ENCODE measurements at places on chromosomes 7 and 10.
A peak's percentile ranks its signal among the peaks of the same experiment; 100 is the strongest.

GRCh38 chr7:83153419-83153818, 9.3 kb downstream of the PCLO start:
- no peak for DNase-seq

GRCh38 chr7:33845991-33846509, 59.3 kb upstream of the BMPER start:
- no peak for DNase-seq

DNA sequence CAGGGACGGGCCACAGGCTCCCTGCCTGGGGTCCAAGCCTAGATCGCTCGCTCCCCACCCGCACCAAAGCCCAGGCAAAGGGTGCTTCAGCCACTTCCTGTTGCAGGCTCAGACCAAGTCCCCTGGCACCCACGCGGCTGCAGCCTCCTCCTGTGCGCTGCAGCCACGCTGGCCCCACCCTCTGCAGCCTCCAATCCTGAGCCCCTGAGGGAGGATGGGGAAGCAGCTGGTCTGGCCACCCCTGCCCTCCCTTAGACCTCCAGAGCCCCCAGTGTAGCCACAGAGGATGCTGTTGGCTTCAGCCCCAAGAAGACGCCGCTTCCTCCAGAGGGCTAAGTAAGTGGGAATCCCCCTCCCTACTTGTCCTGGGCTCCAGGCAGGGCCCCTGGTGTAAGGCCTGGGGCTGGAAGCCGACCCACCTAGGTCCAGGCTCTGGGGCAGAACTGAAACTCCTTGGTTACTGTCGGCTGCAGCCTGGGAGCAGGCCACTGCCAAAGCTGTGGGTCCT, 9.4 kb downstream of the LIMK1 start:
- no peak for DNase-seq

- DNase-seq, result no peak
Observed at GRCh38 chr7:43701500-43701854, 27.8 kb downstream of the COA1 start.

DNA sequence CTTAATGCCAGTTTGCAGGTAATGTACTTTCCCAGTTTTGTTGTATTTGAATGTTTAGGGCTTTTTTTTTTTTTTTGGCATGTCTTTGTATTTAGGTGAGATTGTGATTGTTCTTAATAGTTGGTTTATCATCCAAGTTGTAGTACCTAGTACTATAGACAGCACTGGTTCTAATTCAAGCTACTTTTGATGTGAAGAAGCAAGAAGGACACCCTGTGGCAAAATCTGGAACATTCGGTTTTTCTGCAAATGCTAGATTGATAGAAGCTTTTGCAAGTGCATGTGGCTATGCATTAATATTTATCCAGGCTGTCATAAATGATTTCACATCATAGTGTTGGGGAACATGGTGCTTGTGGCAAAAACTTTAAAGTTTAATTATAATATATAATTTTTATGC, 248.9 kb downstream of the FOXP2 start:
- DNase-seq, result no peak

GRCh38 chr7:1121886-1122831, 34.2 kb downstream of the GPER1 start:
- DNase-seq, result no peak

- no peak for DNase-seq
Observed at GRCh38 chr10:132939957-132940790, 2.2 kb downstream of the CFAP46 start.

DNA sequence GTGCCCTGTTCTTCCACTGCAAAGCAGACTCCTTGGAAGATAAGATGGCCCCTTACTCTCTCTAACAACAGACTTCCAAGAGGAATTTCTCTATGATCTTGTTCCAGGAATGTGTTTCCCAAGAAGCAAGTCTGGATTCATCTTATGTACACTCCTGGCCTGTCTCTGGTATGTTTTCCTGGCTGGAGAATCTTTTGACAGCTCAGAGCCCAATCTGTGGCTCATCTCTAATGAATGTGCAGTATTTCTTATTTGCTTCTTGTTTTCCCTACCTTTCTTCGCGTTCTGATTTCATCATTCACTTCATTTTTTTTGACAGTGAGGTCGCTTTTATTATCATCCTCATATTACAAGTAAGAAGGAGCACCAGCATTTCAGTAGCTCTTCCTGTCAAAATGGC, 53.0 kb upstream of the PITRM1 start:
- DNase-seq, result no peak

DNA sequence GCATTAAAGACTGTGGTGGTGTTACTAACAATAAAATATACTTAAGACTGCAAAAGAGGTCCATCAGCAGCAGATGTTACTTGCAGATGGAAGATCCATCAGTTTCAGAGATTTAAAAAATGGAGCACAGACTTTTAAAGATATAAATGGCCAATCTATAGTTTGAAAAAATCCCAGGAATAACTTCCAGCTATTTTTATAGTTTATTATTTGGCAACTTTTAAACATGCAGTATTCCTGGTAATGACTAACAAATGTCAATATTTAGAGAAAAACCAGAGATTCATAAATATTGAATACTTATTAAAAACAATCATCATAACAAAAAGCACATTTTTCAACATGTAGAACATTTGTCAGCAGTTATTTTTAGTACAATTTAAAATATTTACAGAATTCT, 30.7 kb downstream of the RTKN2 start:
- DNase-seq, result no peak

- no peak for DNase-seq
Observed at GRCh38 chr7:75045881-75046280, 27.7 kb downstream of the RCC1L start.

GRCh38 chr10:84336406-84337090, 8.2 kb downstream of the CCSER2 start:
- DNase-seq, result no peak

GRCh38 chr7:80249184-80249583, 114.6 kb downstream of the GNAI1 start:
- DNase-seq, result no peak

DNA sequence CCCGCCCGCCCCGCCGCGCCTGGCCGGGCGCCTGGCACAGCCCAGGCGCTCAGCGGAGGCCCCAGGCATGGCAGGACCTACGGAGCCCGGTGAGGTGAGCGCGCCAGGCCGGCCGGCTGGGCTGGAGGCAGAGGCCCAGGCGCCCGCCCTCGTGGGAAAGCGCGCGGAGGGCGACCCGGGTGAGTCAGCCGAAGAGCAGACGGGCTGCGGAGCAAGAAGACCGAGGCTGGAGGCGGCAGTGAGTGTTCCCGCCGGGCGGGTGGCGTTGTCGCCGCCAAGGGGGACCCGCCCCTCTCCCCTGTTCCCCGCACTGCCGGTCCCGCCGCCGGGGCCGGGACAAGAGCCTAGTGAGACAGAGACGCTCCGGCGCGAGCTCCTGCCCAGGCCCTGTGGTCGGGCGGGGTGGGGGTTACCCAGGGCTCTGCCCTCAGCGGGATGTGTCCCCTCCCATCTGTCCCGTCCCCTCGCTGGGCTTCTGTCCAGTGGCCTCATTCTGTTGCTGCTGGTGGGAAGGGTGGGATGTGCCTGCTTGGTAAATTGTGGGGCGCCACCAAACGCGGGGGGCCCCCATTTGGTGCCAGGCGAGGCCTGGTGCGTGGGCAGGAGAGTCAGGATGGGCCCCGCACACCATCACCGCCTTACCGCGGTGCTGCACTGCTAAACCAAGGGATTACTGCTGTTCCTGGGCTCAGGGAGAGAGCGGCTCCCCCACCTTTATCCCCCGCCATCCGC, 17.0 kb upstream of the NODAL start:
- DNase-seq, result peak; percentile 14
